ENCODE measurements at places on chromosomes 12 and 14.

- no peak for DNase-seq
Measured at GRCh38 chr12:8844665-8845064, 22.2 kb downstream of the A2ML1 start.

DNA sequence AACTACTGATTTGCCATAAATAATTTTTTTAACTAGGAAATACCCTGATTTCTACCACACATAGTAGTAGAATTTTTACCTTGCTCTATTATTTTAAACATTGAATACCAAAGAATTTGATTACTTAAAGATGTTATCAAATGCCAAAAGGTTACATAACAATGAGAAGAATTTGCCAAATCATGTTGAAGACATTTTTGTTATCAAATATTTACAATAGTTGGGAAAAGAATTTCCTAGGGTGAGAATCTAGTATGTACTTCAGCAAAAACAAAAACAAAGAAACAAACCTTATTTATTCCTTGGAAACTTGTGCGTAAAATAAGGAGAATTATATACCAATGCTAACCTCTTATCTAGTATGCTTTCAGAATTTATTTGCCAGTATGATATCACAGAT, 107.2 kb downstream of the SCAF11 start:
- no peak for DNase-seq

- DNase-seq, result no peak
Measured at GRCh38 chr12:1474574-1475153, 119.7 kb downstream of the FBXL14 start.

DNA sequence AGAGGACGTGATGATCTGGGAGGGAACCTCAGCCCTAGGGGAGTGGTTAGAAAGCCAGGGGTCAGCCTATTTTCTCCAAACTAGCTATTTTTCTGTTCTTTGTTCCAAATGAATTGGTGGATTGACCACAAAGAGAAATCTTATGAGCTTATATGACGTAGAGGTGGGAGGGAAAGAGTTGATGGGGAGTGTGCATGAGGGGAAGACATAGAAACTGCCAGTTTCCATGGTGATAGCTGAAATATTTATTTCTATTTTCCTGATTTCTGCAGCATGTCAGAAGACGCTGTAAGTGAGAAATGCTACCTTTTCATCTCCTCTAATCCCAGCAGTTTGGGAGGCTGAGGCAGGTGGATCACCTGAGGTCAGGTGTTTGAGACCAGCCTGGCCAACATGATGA, 51.4 kb upstream of the CISTR start:
- DNase-seq, result no peak

GRCh38 chr12:63915105-63915800, 70.8 kb downstream of the SRGAP1 start:
- no peak for DNase-seq

DNA sequence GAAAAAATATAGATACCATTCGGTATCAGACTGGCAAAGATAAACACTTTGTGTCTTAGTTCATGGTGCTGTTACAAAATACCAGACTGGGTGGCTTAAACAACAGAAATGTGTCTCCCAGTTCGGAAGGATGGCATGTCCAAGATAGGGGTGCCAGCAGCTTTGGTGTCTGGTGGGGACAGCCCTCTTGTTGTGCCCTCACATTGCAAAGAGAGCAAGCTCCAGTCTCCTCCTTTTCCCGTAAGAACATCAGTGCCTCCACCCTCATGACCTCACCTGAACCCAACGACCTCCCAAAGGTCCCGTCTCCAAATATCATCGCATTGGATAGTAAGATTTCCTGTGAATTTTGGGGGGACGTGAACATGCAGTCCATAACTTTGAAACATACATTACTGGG, 12.4 kb downstream of the ZBTB42 start:
- DNase-seq, result no peak

DNA sequence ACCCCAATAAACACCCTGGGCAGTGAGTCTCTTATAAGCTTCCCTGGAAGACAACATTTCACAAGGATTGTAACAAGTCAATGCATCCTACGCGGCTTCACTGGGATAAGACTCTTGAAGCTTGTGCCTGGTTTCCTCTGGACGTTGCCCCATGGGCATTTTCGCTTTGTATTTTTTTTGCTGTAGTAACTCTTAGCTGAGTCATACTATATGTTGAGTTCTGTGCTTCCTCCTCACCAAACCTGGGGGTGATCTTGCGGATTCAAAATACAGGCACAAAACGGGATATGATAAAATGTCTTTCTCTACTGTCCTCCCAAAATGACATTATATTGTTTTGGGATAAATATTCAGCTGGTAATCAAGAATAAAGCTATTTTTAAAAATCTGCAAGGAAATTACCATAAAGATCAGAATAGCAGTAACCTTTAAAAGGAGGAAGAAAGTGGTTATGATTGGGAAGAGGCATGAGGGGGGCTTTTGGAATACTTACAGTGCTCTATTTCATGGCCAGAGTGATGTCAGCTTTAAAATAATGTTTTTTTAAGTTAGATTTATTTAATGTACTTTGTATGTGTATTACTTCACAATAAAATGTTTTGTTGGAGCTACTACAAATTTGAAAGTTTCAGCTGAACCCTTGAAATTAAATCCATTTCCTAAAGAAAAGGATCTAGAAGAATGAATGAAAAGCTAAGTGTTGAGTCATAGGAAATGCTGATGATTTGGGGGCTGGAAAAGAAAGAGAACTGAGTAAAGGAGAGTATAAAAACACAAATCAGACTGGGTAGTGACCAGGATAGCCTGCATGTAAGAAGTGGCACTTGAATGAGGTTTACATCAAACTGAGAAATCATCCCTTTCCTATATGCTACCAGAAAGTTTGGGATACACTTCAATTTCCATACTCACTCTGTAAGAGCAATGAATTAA, 14.7 kb downstream of the BTBD7 start:
- DNase-seq, result no peak

DNA sequence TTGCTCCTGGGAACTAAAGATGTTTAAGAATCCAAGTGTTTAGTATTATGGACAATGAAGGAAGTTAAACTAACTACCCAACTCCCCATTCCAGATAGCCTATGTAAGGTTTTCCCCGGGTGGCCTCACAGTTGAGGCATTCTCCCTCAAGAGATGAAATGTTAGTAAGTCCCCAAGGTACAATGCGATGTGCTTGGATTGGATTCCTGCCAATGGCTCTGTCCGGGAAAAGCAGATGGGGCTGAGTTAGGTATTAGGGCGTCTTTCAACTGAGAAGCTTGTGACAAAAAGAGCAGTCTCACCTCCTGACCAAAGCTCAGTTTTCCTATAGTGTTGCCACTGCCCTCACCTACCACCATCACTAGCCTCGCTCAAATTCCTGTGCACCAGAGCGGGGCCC, 64.8 kb upstream of the E2F7 start:
- DNase-seq, result no peak

- no peak for DNase-seq
Measured at GRCh38 chr14:55028066-55028465, 1.0 kb downstream of the SOCS4 start.

DNA sequence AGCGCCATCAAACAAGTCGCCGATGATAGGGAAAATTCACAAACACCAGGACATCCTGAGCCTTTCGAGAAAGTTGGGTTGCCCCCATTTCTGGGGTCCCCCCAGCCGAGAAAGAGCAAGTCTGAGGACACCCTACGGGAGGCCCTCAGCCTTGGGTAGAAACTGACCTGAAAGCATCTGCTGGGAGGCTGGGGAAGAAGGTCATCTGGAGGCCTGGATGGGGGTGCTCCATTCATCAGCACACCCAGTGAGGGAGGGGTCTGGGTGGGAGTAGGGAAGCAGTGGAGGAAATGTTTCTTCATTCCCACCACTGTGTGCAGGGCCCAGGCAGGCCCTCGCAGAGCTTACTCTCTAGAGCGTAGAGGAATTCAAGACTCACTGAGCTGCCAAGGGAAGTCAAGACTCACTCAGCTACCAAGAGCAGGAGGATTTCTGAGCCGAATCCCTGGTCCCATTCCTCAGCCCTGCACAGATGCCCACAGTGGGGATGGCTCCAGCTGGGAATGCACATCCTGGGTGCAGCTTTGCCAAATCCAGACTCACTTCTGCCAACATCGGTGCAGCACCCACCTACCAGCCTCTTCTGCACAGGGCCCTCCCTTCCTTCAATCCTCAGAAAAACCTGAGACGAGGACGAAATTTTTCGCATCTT, 38.1 kb downstream of the DIO3 start:
- no peak for DNase-seq

DNA sequence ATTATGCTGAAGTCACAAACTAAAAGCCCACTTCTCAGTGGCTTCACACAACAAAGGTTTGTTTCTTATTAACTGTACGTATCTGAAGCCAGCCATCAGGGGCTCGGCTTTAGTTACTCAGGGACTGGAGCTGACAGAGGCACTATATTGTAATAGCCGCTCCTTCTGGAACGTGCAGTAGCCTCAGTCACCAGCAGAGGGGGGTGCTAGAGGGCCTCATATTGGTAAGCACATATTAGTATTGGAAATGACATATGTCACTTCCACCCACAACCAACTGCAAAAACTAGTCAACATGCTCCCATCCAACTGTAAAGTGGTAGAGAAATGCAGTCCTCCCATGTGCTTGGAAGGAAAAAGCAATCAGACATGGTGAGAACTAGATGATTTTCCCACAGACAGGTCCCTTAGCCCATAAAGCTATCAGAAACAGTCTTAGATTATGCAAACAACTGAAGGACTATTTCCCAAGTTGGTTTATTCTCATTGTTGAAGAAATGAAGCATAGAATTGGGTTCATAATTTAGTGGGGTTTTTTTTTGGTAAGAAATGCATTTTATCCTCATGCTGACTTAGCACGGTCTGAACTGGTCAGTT, 183.6 kb upstream of the G2E3 start:
- DNase-seq, result peak; percentile 23

- DNase-seq, result no peak
Measured at GRCh38 chr14:105478398-105479251, 4.0 kb downstream of the CRIP2 start.

DNA sequence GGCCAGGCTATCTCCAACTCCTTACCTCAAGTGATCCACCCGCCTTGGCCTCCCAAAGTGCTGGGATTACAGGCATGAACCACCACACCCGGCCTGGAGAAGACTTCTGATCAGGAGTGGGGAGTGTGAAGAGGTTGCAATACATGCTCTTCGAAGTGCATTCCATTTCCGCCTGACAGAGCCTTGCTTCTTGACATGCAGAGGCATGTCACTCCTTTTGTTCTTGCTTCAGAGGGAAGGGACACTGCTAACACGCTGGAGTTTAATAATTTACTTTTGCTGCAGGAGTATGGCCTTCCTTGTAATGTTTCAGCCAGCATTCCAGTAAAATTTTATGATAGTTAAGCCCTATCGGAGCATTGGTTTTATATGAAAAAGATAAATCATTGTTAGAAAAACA, 74.9 kb downstream of the SLC25A47 start:
- DNase-seq, result no peak

DNA sequence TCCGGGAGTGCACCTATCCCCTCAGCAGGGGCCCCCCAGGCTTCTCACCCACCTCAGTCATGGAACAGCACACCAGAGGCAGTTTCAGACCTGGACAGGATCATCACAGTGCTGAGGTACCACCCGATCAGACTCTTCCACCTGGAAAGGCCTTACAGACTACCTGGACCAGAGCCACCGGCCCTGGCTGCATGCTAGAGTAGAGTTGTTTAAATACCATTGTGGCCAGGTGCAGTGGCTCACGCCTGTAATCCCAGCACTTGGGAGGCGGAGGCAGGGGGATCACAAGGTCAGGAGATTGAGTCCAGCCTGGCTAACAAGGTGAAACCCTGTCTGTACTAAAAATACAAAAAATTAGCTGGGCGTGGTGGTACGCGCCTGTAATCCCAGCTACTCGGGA, 61.5 kb downstream of the TSPAN11 start:
- DNase-seq, result no peak

- peak; percentile 20 for DNase-seq
Measured at GRCh38 chr14:49972823-49973222, 79.9 kb downstream of the ARF6 start.

- DNase-seq, result no peak
Measured at GRCh38 chr14:98368916-98369315, 903.1 kb downstream of the BCL11B start.

DNA sequence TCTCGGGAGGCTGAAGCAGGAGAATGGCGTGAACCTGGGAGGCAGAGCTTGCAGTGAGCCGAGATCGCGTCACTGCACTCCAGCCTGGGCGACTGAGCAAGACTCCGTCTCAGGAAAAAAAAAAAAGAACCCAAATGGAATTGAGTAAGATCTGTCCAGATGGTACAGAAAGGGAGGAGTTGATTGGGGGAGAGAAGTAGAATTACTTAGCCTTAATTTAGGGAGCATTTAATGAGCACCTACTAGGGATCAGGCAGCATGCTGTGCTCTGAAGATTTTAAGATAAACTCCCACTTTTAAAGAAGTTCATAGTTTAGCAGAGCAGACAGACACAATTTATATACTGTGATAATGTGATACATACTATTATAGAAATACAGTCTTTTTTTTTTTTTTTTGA, 4.5 kb downstream of the RAB5B start:
- no peak for DNase-seq

DNA sequence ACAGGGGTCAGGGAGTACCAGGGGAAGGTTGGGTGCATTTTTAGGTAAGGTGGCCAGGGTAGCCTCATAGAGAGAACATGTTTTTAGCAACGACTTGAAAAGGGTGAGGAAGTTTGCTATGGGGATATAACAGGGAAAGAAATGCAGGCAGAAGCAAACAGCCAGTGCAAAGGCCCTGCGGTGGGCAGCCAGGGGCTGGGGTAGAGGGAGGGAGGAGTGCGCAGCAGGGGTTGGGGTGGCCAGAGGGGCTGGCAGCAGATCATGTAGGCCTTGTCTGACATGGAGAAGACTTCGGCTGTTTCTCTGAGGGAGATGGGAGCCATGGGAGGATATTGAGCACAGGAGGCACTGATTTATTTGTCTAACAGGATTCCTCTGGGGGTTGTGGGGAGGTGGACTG, 242.5 kb downstream of the RBM19 start:
- DNase-seq, result no peak

DNA sequence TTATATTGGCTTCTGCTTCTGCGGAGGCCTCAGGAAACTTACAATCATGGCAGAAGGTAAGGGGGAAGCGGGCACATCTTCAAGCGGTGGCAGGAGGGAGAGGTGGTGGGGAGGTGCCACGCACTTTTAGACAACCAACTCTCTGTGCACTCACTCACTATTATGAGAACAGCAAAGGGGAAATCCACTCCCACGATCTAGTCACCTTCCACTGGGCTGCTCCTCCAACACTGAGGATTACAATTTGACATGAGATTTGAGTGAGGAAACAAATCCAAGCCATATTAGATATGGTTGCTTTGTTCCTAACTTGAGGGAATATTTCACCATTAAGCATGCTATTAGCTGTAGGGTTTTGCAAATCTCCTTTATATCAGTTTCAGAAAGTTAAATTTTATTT, 80.3 kb downstream of the UNC79 start:
- no peak for DNase-seq

GRCh38 chr12:7289743-7290142, 14.1 kb upstream of the ACSM4 start:
- DNase-seq, result no peak

DNA sequence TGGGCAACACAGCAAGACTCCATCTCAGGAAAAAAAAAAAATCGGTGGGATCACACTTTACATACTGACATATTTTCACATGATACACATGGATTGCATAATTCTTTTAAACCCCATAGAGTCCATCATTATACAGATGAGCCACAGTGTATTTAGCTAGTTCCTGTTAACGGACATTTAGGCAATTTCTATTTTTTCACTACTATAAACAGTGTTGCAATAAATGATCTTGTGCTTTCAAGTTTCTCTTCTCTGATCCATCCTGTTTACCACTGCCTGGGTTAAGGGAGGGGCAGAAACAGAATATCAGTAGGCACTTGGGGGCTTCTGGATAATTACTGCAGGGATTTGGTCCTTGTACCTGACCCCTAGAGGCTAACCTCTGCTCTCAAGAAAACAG, 43.4 kb upstream of the SPTLC2 start:
- DNase-seq, result no peak
